ENCODE measurements at places on chromosomes 2 and 18.

DNA sequence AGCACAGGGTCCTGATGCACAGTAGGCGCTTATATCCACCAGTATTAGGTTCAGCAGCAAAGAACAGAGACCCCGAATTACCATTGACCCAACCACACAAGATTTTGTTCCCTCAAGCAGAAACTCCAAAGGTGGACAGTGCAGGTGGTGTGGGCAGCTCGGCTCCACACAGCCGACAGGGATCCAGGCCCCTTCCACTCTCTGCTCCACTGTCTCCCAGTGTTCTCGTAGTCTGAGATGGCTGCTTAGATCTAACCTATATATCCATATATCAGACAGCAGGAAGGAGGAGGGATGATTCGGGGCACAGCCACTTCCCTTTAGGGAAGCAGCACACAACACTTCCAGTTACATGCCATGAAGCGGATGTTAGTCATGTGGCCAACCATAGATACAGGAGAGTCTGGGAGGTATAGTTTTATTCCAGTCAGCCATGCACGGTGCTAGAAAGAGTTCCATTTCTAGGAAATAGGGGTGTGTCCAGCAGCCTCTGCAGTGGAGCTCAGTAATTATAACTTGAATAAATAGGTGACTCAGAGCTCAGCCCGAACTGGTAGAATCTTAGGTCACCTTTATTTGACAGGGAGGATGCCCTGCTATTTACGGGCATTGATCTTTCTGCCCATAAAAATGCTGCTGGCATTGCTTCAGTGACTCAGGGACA, 158.9 kb downstream of the TWIST2 start:
- DNase-seq: no peak

DNA sequence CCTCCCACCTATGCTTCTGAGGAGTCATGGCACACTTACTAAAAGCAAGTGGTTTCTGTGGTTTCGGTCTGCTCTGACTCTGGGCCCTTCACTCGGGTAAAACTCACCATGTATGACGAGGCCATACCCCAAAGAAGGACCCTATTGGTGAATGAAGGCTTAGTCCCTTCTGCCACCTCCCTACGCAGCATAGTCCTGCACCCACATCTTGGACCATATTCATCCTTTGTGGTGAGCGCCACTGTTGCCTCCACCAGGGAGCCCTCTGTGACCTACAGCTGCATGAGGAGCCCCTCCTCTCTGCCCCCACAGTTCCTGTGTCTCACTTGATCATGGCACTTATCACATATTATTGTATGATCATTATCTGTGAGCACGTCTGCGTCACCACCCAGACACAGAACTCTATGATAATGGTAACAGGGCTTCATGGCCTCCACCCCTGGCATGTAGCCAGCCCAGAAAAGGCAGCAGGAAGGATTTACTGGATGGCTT, 113.3 kb downstream of the TFCP2L1 start:
- DNase-seq: no peak

- no peak for DNase-seq
Measured at GRCh38 chr2:164371916-164372315, 249.4 kb downstream of the GRB14 start.

GRCh38 chr2:85875350-85876050, 13.3 kb downstream of the ST3GAL5 start:
- DNase-seq: no peak

DNA sequence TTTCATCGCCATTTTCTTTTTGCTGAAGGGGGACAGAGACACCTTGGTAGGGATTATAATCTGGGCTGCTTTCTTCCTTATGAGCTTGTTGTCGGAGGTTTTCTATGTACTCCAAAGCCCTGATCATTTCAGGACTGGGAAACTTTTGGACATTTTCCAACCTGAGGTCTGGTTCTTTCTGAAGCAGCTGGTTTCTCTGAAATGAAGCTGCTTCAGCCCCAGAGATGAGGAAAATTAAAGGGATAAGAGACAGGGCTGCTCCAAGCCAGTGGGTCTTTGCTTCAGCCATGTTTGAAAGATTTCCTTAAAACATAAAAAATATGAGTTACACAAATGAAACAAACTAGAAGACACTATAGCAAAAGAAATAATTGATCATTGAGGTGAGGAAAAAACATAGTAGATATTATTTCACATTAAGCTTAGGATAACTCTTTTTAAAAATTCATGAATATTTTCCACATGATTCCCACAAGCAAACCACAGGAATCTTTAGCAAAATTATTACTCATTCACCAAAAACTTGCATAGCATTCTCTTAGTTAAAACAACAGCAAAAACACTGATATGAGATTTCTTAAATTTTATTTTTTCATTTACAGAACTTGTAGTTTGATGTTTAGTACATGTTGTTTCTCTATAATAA, 3.0 kb downstream of the SCG2 start:
- DNase-seq: no peak

DNA sequence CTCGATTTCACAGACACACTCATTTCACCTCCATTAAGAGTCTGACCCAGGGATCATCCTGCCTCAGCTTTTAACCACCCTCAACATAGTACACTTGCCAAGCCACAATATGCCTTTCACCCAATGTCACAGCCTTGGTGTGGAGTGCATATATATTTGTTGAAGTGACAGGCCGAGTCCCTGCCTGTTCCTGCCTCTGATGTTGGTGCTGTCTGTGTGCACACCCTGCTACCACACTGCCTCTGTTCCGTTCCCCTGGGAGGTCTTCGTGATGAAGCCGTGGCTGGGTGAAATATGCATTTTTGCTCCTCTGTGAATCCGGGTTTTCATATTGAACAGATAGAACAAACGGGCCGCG, 90.3 kb downstream of the RNF144A start:
- DNase-seq: no peak

DNA sequence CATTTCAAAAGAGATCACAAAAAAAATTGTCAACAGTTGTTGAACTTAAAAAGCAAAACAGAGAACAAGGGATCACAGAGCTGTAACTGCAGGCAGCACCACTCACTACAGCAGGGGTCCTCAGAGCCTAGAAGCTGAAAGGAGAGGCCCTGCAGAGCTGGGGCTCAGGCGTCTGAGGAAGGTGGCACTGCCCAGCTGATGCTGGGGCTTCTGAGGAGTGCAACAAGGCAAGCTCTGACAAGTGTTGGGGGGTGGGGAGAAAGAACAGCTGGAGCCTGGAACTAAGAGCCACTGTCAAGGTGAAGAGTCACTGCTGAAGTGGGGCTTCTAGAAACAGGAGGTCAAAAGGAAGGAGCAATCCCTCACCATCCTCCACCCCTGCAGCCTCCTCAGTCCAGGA, 46.2 kb downstream of the FTCDNL1 start:
- DNase-seq: no peak

DNA sequence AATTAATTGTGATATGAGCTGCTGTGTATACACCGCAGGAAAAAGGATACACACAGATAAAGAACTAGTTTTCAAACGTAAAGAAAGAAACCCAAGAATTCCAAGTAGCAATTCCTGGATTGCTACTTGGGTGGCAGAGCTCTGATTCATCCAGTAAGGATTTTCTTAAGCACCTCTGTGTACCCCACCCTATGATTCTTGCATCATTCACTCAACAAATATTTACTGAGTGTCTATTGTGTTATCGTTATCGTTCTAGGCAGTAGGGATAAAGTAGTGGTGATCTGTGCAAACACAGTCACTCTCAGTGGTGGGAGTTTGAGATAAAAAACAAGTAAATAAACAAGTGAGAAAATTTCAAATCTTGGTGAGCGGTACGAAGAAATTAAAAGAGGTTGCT, 4.9 kb upstream of the TMEM200C start:
- no peak for DNase-seq

DNA sequence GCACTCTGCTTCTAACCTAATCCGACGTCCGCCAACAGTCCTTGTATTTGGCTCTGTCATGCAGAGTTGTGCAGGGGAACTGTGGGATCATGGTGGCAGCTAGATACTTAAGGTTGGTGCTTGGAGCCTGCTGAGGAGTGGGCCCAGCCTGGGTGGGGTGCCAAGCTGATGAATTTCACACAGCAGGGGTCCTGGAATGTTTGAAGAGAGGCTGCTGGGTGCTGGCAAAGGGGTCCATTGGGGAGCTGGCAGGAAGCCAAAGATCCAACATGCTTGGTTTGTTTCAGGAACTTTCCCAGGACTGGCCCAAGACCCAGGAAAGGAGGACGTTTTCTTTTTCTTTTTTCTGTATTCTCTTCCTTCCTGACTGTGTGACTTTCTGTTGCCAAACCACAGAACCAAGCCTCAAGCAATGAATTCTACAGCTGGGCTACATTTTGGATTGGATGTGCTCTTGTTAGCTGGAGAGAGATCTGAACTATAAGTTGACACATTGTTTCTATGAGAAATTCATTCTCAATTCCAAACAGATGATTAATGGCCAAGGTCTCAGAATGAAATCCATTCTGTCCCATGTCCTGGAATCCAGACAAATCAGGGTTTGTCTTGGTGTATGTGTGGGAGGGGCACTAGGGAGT, 49.9 kb downstream of the DHRS9 start:
- DNase-seq: no peak

GRCh38 chr2:95023222-95023597, 2.3 kb upstream of the MAL start:
- DNase-seq: peak; percentile 38

DNA sequence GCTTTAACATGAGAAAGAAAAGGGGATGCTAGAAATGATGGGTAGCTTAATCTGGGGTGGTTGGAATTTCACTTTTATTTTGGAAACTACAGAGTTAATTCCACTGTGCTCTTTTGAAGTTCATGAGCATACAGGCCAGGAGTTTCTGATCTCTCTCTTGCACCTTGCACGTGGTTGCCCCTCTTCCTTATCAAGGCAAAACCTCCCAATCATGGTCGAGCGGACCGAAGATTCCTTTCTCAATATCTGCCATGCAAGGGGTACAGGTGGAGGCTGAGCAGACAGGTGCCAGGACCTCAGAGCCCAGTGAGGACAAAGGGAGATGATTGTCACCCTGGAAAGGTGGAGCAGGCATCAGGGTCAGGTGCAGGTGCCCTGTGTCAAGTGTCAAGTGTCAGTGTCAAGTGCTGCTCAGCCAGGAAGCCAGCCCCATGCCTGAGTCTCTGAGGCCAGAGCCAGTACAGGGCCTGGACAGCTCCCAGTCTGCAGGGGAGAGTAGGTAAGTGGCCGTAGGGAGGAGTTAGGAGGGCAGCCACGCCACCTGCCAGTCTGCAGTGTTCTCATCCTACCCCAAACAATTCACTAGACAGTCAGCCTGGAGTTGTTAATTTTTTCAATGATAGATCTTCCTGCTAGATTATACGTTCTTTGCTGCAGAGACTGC, 42.2 kb downstream of the LPIN1 start:
- DNase-seq: no peak

DNA sequence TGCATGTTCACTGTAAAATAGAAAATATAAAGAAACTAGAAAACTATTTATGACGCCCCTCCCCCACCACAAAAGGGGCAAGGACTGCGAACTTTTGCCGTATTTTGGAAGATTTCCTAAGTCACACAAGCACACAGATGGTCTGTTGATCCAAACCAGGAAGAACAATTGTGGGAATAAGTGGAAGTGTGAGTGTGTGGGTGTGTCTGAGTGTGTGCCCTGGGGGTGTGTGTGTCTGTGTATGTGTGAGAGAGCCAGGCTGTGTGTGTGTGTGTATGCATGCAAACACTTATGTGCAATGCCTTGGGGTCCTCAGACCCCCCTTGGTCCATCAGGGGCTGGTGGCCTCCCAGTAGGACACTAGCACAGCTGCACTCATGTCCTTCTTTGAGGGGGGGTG, 43.1 kb downstream of the HPCAL1 start:
- DNase-seq: no peak

DNA sequence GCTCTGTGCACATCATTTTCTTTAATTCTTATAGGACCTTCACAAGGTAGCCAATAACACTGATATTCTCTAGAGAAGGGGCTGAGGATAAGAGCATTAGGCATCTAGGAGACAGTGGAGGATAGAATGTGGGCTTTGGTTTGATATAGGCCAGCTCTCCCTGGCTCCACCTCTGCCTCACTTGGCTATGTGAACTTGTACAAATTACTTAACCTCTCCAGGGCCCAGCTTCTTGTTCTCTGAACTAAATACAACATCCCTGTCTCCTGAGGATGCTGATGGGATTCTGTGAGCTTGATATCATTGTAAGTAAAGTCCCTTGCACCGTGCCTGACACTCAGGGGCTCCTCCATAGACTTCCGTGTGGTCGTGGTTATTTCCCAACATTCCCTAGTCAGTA, 87.3 kb downstream of the ACOXL start:
- no peak for DNase-seq

DNA sequence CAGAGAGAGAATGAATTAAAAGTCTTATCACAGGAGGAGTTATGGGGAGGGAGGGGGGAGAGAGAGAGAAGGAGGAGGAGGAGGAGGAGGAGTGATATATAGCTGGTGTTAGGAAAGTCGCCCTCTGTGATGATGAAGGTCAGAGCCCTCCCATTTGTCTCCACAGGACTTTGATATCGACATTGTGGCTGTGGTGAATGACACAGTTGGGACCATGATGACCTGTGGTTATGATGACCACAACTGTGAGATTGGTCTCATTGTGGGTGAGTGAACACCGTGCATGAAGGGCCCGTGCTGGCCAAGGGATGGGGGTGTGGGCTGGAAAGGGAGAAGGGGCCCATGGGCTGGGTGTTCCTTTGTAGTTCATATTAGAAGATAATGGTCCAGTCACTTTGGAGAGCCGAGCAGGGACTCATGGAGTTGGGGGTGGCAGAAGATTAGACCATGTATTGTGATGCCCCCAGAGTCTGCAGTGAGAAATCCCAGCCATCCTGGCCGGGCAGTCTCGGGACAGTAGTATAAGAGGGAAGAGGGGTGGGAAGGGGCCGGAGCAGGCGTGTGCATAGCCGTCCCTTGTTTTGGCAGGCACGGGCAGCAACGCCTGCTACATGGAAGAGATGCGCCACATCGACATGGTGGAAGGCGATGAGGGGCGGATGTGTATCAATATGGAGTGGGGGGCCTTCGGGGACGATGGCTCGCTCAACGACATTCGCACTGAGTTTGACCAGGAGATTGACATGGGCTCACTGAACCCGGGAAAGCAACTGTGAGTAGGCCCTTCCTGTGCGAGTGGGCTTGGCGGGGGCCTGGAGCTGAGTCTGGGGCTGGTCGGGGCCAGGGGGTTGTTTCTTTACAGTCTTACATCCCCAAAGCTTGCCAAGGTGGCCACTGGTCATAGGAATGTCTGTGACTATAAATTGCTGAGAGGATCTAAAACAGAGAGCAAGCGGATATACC, 40.0 kb downstream of the HK2 start:
- no peak for DNase-seq

GRCh38 chr2:113136828-113137775, 9.7 kb downstream of the IL1RN start:
- DNase-seq: peak; percentile 39

DNA sequence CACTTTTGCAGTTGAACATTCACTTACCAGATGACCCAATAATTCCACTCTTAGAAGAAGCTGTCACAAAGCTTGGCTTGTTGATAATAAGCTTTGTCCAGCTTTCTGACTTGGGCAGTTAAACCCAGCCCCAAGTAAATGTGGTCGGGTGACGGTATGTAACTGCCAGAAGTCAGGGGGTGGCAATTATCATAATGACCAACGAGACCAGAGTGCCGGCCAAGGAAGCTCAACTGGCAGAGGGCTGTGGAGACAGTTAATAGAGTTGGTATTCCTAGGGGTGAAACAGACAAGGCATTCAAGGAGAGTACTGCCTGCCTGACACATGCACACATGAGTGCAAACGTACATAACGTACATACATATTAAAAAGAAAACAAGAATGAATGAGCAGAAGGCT, 116.7 kb downstream of the EIPR1 start:
- DNase-seq: no peak
